ENCODE measurements at places on chromosomes 7 and 10. TPM values are rescaled to one million over a fixed set of nuclear protein-coding genes. Genes with fewer than 3 reads are reported as not detected.

DNA sequence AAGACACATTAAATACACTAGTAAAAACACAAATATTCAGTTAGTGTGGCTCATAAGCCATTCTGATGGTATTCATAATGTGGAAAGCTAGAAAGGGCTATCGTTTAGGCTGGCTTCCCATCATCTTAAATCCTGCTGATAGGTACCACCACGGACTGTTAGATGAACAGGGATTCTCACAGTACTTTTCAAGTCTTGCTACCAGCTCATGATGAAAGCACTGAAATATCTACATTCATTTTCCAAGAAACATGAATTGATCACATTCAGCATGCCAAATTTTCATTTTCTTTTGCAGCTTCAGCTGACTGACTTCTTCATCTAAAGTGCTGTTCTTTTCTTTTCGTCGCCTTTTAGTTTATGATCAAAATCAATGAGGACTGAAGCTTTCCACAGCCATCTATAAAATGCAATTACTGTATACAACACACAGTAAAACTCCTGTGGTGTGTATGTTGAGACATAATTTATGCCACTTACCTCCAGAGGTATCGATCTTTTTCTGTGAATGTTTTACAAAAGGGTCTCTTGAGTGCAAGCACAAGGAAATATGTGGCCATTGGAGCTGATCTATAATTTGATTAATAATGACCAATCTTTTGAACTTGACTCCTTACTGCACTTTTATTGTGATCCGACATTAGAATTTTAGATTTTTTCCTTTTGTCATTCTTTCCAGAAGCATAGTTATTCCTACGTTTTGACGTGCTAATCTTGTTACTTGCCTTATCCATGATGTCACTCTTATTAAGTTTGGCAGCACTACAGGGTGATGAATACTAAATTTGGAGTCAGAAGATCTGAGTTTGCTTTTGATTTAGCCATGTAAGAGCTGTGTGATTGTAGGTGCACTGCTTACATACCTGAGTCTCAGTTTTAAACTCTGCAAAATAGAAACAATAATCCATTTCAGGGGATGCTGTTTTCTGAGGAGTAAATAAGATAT is 58.4 kb downstream of the NXPH1 start:
- DNase-seq = no peak

- DNase-seq = no peak
Observed at GRCh38 chr7:95501261-95501832, 15.6 kb downstream of the ASB4 start.

- DNase-seq = no peak
Observed at GRCh38 chr7:70033226-70033625, 435.0 kb downstream of the AUTS2 start.

The SPDYE1 gene
- polyA plus RNA-seq = not detected

The CALML5 gene
- not detected for polyA plus RNA-seq
